Occipital lobe (tissue), 3 donors: ENCODE measurements at places on chromosomes 12 and 14.

GRCh38 chr12:129325566-129325965, 472.3 kb downstream of the GLT1D1 start:
- no peak for DNase-seq

GRCh38 chr12:4271717-4272423, 1.7 kb upstream of the CCND2 start:
- DNase-seq = no peak

- no peak for DNase-seq
Measured at GRCh38 chr14:35406090-35406489, 1.5 kb upstream of the NFKBIA start.

DNA sequence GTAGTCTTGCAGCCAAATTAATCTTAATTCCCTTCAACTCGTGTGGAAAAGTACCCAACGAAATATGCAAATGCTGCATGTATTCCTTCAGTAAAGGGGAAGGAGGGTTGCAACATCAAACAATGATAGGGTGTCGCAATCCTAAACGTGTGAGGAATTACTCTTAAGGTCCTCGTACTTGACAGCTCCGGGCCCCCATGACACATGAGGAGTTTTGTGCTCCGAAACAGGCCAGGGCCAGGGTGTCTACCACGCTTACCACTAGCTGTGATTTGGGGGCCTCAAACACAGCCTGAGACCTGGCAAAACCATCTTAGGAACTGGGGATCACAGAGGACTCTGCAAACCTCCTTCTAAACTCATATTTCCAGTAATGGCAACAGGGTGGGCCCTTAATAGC, 20.4 kb downstream of the FOS start:
- DNase-seq = no peak

DNA sequence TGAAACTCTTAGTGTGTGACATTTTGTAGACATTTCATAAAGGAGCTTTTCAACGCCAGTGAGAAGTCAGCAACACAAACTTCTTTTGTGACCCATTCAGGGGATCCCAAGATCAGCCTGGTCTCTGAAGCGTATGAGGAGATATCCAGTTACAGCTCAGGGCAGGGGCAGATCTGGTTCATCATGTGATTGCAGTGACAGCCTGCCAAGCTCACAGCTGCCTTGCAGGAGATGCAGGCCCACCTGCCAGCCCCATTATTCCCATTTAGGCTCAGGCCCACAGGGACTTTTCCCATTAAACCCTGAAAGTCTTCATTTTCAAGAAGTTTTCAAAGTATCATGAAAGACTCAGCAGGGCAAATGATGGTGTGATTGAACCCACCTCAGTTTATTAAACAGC, 38.3 kb downstream of the SRGAP1 start:
- no peak for DNase-seq

DNA sequence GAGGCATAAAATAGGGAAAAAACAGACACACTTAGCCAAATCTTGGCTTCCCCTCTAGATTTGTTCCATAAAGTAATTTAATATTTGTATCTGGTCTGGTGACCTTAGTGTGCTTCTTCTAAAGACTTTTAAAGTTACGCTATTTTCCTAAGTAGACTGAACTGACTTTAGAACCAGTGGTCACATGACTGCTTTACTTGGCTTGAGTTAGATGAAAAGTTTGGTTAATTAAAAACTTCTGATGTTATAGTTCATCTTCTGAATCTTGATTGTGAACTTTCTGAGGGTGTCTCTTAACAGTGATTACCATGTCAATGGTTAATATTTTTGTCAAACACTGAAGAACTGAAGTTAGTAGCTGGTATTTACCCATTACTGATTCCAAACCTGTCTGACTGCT, 2.6 kb downstream of the BBS10 start:
- DNase-seq = no peak

- no peak for DNase-seq
Measured at GRCh38 chr12:321606-322326, 59.1 kb upstream of the SLC6A13 start.

DNA sequence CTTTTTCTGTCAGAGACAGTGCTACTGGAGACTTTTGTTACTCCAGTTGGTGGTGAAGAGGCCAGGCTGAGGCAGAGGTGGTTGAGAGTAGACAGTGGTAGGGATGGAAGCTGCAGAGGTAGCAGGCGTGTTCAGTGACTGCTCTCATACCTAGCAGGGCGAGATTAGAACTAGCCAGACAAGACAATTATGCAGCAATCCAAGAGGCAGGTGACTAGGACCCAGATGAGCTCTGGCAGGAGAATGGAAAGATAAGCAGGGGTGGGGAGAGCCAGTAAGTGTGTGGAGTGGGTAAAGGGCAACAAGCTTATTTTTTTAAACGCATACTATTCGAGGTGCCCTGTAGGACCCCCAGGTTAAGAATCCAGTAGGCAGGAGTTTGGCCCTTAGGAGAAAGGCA, 4.8 kb downstream of the PPP1R36 start:
- DNase-seq = no peak

DNA sequence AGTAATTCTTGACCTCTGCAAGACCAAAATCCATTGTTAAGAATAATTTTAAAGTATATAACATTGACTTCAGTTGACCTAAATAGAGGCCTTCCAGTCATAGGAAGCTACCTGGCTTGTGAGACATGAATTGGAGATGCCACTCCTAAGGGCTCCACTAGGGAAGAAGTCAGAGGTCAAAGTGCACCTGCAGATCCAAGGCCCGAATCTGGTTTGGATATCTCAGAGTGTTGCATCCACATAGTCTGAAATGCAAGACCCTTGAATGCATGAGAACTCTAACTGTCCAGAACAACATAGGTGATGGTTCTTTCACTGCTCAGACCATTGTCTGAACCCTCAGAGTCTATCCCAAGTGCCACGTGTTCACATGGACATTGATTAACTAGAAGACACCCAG, 22.4 kb downstream of the RFX4 start:
- DNase-seq = no peak

DNA sequence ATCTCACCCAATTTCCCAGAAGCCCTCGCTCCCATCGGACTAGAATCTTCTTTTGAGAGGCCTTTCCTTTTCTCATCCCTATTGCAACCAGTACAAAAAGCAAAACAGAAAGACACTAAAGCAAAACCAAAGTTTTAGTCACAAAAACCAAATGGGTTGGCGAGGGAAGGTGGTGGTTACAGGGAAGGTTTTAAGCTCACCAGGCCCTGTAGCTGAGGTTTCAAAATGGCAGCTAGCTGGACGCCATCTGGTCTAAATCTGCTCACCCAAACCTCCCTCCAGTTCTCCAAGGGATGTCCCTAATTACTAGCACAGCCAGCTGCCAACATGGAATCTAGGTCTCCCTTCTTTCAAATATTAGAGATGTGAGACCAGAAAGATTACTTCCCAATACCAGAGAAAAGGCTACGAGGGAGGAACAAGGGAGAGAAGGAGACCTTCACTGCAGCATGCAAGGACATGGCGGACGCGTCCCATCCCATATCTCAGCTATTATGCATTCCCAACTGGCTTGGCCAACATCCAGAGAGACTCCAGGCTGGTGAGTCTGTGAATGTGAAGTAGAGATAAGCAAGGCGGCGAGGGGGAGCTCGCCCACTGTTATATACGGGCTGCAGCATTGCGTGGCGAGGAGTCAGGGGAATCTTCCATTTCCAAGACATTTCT, 70.8 kb downstream of the DPF3 start:
- no peak for DNase-seq

DNA sequence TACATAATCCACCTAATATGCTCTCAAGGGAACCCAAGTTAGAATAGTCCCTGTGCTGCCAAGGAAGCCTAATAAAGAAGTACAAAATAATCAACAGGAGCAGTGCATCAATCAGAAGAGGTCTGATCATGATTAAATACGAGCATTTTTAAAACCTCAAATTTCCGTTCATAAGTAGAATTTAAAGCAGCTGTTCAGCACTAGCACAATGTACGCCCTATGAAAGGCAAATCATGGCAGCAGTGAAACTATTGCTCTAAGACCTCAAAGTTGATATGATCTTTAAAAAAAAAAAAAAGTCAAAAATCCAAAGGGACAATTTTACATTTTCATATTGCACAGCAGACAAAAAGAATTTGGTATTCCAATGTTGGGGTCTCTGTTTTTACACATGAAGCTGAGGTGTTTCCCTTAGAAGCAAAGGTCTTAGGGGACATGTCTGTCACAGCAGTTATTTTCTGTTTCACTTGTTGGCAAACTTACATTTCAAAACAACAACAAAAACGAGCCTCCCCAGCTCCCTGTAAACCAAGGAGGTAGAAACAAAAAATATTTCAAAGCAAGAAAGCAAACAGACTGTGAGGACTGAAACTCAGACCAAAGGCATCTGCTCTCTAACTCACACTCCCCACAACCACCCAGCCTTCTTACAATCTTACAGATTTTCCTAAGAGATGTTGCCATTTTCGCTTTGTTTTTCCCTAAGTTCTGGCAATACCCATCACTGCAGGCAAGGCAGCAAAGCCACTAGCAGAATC, 28.2 kb downstream of the SOX5 start:
- no peak for DNase-seq
